Ureter (tissue), 1 donor: ENCODE measurements at places on chromosomes 5 and 9.
A peak's percentile ranks its signal among the peaks of the same experiment; 100 is the strongest.

- DNase-seq, result no peak
Measured at GRCh38 chr5:78025540-78025939, 249.4 kb upstream of the TBCA start.

- DNase-seq, result no peak
Measured at GRCh38 chr9:81646337-81646736, 43.0 kb downstream of the TLE1 start.

- no peak for DNase-seq
Measured at GRCh38 chr9:125444166-125444565, 182.5 kb downstream of the GAPVD1 start.

- DNase-seq, result no peak
Measured at GRCh38 chr5:73497497-73498056, 665 bp upstream of the BTF3 start.

DNA sequence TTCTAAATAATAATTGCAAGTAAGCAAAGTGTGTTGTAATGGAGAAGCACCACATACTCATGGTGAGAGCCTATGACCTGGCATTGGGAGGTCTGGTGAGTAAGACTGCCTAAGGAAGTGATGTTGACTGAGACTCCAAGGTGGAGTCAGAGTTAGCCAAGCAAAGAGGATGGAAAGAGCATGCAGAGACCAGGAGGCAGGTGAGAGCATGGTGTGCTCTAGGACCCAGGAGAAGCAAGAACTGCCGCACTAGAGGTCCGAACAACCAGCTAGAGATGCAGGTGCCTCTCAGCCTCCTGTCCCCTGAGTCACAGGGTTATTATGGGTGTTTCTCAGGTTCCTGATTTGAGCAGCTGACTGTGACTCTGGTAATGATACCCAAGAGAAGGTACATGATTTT is 27.3 kb downstream of the ANP32B start:
- DNase-seq, result no peak

GRCh38 chr5:2902186-2902585 is 150.7 kb upstream of the IRX2 start:
- DNase-seq, result peak; percentile 20

DNA sequence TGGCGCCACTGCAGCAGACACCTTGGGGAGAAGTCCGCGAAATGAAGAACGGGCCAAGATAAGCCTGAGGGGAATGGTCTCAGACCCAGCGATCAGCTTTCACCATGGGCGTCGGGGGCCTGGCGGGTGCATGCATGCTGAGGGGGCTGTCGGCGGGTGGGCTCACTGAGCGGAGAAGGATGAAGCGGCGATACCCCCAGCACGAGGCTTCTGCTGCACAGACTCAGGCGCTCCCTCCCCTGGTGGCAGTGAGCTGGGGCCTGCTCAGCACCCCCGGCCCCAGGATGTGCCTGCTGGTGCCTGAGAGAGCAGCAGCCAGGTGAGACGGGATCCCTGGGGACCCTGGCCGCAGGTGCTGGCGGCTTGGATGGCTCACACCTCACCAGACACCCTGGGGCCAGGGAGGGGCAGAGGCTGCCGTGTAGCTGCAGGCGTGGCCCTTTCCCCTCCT is 31.2 kb downstream of the CEP72 start:
- no peak for DNase-seq

- DNase-seq, result no peak
Measured at GRCh38 chr9:128321343-128321742, 904 bp downstream of the TRUB2 start.

GRCh38 chr5:180832638-180833068 is 28.4 kb downstream of the ZFP62 start:
- DNase-seq, result peak; percentile 42

DNA sequence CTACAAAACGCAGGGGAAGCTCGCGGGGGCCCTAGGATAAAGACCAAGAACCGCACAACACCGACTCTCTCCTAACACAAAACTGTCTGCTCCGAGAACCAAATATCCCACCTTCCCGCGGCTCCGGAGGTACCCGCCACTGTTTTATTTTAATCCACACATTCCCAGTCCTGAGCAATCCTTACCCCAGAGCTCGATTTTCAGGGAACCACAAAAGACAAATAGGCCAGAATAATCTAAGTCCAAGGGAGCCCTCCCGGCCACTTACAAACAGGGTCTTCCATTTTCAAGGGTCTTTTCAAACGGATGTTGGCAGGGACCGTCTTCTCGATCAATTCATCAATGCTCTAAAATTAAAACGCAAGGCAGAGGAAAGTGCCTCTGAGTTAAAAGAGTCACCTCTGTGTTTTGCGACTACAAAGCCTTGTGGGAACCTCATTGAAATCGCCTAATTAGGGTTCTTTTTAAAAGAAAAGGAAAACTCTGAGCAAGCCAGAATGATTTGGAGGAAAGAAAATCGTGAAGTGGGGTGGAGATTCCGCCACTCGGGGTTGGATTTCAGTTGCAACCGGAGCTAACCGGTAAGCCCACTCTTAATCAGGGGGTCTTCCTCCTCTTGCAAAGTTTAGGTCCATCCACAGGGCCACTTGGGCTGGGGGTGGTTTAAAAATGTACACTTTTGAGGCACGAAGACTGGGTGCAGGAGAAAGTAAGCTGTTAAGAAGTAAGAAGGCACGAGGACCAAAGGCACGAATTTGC is 1.0 kb downstream of the GLDC start:
- DNase-seq, result no peak
